ENCODE measurements at places on chromosomes 1 and 21.

GRCh38 chr1:228346731-228347130, 59.9 kb downstream of the TRIM11 start:
- DNase-seq = no peak

- DNase-seq = no peak
These were observed 112.5 kb upstream of the RAB4A start for GRCh38 chr1:229158341-229158921.

DNA sequence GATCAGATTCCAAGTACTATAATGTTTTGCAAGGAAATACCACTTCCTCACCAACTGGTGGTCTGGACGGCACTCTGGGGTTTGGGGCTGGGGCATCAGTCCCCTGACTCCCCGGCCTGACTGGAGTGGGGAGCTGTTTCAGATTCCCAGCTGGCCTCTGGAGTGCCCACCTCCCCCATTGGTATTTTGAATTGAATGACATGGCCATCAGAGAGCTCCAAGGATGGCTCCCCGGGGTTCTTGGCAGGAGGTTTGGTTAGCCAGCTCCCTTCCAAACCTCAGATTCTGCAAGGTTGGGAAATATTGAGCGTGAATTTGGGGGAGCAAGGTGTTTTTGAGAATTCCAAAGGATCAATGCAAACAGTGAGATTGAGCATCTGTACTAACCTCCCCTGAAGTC, 2.2 kb upstream of the INAVA start:
- no peak for DNase-seq

DNA sequence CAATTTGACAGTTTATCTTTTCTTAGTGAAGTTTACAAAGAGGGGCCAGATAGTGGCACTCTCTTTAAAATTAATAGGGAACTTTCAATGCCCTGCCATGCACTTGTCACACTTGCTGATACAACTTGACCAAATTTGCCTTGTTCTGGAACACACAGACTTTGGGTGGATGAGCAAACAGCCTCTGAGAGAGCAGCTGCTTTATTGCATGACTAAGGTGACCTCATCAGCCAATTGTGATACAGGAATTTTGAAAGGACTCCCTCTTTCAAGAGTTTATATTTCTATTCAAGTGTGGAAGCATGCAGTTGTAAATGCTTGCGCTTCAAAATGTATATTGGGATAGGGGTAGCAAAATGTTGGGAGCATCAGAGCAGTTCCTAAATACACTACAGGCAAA, 2.1 kb upstream of the RGS1 start:
- DNase-seq = no peak

GRCh38 chr1:244863491-244864252, 671 bp downstream of the HNRNPU start:
- DNase-seq = no peak

DNA sequence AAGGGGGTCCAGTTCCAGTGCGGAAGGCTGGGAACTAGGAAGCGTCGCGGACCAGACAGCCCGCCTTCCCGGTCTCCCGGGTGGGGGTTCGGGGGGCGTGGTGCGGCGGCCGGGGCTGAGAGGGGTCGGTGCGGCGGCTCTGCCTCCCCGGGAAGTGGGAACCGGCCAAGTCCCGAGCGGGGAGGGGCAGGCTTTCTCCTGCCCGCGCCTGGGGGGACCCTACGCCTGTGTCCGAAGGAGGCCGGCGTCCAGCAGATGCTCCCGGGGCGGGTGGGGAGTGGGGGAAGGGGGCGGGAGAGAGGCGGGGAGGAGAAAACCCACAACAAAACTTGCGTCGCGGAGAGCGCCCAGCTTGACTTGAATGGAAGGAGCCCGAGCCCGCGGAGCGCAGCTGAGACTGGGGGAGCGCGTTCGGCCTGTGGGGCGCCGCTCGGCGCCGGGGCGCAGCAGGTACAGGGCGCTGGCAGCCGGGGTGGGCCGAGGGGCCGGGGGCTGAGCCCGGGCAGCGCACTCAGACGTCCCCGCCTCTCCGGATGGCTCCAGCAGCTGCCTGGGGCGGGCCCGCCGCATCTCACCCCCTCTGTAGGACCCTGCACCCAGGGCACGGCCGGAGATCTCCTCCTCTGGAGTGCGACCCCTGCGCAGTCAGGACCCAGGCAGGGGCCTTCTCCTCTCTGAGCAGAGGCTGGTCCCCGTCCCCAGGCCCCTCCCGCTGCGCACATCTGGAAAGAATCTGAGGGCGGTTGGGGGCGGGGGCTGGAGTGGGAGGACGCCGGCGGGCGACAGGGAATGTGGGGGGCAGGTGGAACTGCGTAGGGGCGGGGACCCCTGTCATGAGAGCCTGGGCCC, at the start of gene PODN:
TSS of gene PODN (plus strand) at position 355 of the 849 bp plus-strand sequence. CDS start 7,643 bp downstream, outside the sequence.
- DNase-seq = no peak

- DNase-seq = no peak
These were observed 406.7 kb downstream of the RPS6KC1 start for GRCh38 chr1:213457733-213458132.

GRCh38 chr21:17989780-17990179, 170.6 kb upstream of the C21orf91 start:
- no peak for DNase-seq
